ENCODE measurements at places on chromosomes 5 and 9. TPM values are rescaled to one million over a fixed set of nuclear protein-coding genes. Genes with fewer than 3 reads are reported as not detected.
A peak's percentile ranks its signal among the peaks of the same experiment; 100 is the strongest.

DNA sequence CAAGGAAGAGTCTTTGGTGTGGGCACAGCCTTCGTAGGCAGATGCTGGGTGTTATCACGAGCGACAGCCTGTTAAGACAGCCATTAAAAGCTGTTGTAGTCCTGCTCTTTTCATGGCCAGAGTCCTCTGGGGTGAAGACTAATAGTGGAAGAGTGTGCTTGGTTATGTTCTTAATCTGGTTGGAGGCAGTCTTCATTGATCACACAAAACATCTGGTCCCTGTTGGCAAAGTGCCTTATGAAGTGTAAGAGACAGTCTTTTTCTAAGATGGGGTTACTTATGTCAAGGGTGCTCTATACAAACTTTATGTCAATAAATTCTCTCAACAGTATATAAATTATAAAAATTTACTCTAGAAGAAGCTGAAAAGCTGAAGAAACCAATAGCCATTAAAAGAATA, 280.4 kb downstream of the CAAP1 start:
- DNase-seq, result no peak

DNA sequence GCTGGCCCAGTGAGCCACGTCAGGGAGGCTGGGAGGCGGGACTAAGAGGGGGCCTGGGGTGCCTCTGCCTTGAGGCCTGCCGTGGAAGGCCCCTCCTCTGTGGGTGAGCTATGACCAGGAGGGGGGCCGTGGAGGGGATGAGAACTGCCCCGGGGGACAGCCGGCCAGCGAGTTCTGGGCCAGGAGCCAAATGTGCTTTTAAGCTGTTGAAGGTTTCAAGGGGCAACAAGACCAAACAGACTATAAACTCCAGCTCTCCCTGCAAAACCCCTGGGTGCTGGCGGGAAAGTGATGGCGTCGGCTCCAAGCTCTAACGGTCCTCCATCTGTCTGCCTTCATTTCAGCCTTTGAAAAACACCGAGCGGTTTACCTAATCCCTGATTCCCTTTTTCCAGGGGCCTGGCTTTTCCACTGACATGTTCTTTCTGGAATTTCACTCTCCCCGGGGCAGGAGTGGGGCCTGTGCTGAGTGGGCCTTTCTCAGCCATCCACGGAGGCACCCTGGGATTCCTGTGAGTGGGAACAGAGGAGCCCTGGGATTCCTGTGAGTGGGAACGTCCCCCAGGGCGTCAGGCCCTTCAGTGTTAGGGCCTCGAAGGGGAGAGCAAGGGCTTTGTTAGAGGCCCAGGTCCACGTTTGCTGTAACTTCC, 65.6 kb downstream of the COL5A1 start:
- peak; percentile 95 for DNase-seq

DNA sequence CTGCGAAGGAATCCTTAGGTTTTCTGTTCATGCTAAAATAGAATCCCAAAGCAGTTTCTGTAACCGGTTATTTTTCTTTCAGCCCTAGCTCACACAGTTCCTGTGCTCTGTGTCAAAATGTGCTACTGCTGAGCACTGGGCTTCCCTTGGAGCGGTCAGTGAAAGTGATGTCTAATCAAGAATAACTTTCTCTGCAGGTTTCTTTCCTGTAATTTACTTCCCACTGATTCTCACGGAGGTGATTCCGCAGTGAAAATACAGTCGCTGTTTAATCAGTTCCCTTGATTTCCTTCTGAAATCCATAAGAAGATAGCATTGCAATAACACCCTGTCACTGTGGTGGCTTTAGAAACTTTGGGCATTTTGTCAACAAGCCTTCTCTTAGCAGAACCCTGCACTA, 112.0 kb upstream of the ISL1 start:
- no peak for DNase-seq

GRCh38 chr5:4662756-4663155, 477.4 kb upstream of the ADAMTS16 start:
- DNase-seq, result no peak

DNA sequence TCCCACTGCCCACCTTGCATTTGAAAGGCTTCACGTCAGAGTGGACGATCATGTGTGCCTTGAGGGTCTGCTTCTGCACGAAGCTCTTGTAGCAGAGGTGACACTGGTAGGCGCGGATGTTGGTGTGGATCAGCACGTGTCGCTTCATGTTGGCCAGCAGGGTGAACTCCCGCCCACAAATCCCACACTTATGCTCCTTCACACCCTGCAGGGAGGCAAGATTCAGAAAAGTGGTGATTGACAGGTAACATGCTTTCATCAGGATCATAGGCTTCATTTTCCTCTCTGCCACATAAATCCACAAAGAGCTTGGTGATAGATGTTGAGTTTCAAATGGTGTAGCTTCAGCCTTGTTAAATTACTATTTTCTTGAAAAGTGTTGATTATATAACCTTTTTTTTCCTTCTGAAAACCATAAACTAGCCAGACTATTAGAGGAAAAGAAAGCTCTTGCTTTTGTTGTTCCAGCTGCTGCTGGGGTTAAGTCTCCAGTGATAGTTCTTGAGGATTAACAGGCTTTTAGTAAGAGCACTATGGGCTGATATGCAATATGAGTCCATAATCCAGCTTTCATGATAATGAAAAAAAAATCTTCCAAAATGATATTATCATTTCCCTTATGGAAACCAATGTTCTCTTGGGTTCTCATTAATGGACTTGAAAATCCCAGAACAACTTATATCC, 50.7 kb downstream of the ZNF366 start:
- no peak for DNase-seq

TRIM23 gene
- total RNA-seq, result 15.2 TPM
